Urinary bladder (tissue), 4 donors: ENCODE measurements at places on chromosomes 3 and 15. TPM values are rescaled to one million over a fixed set of nuclear protein-coding genes. Genes with fewer than 3 reads are reported as not detected.

Gene RETNLB
- not detected for total RNA-seq

Gene SLC38A3
- 0.63 TPM for total RNA-seq

Gene SLC24A5
- 0.26 TPM for total RNA-seq

Gene MKRN2
- total RNA-seq, result 33.6 TPM

GRCh38 chr3:175985781-175986180 lies 1126.6 kb downstream of the NAALADL2 start:
- no peak for DNase-seq
